Erythroblast (primary cell): ENCODE measurements at places on chromosomes 11 and 22.
A peak's percentile ranks its signal among the peaks of the same experiment; 100 is the strongest.

DNA sequence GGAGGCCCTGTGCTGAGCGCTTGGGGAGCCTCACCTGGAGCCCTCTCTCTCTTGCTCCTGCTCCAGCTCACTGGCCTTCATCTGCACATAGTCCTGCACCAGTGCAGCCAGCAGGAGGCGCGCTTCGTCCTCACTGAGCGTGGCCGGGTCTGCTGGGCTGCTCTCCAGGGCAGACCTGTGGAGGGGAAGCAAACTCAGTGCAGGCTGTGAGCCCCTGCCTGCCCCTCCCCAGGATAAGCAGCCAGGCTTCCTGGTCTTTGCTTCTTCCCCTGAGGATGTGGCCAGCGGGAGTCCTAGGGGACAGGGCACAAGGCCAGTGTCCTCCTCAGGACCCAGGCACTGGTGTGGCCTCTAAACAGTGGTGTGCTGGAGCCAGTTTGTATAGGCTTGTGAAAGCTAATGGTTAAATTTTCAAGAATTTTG, 2.2 kb downstream of the CALCA start:
- peak; percentile 25 for DNase-seq

GRCh38 chr22:40215266-40215665, 37.5 kb downstream of the TNRC6B start:
- no peak for DNase-seq

GRCh38 chr11:2015025-2015424, 17.4 kb upstream of the H19 start:
- DNase-seq, result no peak

DNA sequence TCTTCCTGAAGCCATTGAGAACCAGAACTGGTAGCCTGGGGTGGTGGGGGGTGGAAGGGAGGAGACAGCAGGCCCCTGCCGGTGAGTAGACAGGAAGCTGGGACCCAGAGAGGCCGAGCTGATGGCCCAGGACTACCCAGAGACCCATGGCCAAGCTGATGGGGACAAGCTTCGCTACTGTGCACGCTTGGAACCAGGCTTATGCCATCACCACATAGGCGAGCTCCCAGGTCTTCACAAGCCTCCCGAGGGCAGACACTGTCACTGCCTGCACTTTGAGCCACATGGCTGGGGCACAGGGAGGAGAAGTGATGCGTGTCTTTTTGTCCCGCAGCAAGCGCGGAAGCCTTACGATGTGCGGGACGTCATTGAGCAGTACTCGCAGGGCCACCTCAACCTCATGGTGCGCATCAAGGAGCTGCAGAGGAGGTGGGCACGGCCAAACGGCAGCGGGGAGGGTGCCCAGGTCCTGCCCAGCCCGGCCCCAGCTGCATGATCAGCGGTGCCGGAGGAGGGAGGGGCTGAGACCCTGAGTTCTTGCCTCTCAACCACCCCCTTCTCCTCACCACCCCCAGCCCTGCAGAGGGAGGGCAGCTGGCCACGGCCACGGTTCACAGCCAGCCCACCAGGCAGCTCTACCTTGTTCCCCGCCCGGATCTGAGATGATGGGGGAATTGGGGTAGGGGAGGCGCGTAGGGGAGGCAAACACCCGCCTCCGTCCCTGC, 76.0 kb upstream of the KCNQ1OT1 start:
- no peak for DNase-seq

DNA sequence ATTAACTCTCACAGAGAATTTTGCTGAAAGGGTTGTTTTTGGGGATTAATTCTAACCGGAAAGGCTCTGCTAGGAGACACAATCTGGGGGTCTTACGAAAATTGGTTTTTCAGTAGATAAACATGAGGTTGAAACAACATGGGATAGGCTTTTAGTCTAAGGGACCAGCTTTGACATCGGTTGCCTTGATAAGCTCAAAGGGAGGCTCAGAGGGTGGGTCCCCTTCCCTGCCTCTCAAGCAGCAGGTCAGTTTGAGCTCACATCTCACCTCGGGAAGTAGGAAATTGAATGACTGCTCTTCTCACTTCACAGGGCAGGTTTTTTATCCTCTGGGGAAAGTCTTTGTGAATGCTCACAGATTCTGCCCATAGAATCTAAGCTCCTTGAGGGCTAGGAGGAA, 70.2 kb upstream of the KIRREL3 start:
- no peak for DNase-seq

DNA sequence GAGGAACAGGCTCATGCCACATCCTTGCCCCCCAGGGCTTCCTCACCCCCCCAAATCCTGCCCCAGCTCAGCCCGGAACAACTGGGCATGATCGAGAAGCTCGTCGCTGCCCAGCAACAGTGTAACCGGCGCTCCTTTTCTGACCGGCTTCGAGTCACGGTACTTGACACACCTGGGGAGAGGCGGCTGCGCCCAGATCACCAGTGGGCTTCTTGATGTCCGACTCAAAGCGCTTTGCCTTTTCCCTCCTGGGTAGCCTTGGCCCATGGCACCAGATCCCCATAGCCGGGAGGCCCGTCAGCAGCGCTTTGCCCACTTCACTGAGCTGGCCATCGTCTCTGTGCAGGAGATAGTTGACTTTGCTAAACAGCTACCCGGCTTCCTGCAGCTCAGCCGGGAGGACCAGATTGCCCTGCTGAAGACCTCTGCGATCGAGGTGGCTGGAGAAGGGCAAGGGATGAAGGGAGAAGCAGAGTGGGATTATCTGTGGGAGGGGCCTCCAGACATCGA, 3.5 kb downstream of the NR1H3 start:
- no peak for DNase-seq

- DNase-seq, result no peak
Observed at GRCh38 chr11:133943950-133944698, 12.6 kb downstream of the IGSF9B start.
